ENCODE measurements at places on chromosomes 2 and 18.

GRCh38 chr2:98550165-98550564, 58.1 kb downstream of the COA5 start:
- no peak for DNase-seq

GRCh38 chr18:21496277-21496835, 104.1 kb downstream of the ESCO1 start:
- DNase-seq, result no peak

GRCh38 chr18:3604498-3605408, 154.8 kb downstream of the TGIF1 start:
- no peak for DNase-seq

DNA sequence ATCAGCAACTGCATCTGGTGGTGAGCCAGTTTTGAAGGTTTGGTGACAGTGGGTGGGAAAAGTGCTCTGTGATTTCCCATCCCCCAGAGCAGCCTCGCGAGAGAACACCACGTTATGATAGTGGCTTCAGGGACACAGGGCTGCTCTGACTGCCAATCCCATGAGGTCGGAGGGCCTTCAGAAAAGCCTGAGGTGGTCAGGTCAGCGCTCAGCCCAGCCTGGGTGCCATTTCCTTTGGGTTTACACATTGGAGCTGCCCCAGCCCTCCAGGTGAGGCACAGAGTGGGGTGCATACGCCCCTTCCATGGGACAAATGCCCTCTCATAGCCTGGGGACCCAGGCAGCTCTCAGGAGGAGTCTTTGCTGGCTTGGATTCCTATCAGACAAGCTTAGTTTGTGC, 126.8 kb downstream of the KCTD1 start:
- no peak for DNase-seq
